ENCODE measurements at places on chromosomes 16 and 17.
A peak's percentile ranks its signal among the peaks of the same experiment; 100 is the strongest.

GRCh38 chr16:85728879-85729278 lies 22.0 kb downstream of the C16orf74 start:
- no peak for DNase-seq

- peak; percentile 23 for DNase-seq
These were observed 10.0 kb downstream of the GPT2 start for GRCh38 chr16:46894036-46894672.

DNA sequence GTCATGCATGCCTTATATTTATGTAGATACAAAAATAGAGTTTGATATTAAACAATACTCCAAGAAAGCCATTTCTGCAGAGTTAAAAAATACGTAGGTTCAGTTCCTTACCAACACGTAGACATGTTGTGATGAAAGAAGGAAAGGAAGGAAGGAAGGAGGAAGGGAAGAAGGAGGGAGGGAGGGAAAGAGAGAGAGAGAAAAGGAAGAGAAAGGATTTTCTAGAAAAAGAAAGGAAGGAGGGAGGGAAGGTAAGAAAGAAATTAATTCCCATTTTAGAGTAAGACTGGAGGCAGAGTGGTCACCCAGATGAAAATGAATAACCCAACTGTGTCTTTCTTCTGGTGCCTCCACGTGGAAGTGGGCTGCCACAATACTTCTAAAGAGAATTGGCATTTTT lies 652.1 kb downstream of the WWOX start:
- no peak for DNase-seq

- DNase-seq, result no peak
These were observed 485.7 kb downstream of the HS3ST4 start for GRCh38 chr16:26177438-26177837.

DNA sequence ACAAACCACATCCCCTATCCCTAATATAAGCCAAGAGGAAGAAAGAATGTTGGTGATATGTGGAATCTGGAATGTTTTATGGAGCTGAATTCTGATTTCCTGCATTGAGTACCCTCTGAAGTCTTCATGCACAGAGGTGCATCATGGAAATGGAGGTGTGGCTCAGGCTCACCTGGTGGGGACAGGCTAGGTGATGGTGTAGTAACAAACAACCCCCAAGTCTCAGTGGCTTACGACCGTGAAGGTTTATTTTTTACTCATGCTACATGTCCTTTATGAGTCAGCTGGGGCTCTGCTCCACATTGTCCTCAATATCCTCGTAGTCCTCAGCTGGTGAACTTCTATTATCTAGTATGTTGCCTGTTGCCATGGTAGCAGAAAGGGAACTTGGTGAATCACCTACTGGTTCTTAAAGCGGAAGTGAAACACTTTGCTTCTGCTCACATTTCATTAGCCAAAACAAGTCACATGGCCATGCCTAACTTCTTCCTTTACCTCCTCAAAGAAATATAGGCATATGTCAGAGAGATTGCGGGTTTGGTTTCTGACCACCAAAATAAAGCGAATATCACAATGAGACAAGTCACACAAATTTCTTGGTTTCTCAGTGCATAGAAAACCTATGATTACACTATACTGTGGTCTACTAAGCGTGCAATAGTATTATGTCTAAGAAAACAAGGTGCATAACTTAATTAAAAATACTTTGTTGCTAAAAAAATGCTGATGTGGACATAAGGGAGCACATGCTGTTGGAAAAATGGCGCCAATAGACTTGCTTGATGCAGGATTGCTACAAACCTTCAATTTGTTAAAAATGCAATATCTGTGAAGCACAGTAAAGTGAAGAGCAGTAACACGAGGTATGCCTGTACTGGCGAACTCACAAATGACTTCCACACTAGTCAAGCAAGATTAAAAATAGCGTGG lies at the start of gene PMFBP1:
PMFBP1 (minus strand) TSS at position 51 of the 930 bp plus-strand sequence. CDS start 947 bp downstream, outside the sequence.
- DNase-seq, result no peak

DNA sequence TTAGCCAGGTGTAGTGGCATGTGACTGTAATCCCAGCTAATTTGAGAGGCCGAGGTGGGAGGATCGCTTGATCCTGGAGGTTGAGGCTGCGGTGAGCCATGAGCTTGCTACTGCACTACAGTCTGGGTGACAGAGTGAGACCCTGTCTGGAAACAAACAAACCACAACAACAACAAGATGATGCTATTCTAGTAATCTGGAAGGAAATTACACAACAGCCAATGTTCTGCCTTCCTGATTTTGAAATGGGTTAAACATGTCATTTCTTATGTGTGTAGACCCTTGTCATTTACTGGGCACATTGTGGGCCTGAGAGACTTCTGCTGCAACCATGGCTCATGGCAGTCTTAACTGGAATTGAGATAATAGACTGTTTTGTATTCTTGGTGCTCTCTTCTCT lies 5.9 kb downstream of the COQ7 start:
- no peak for DNase-seq

DNA sequence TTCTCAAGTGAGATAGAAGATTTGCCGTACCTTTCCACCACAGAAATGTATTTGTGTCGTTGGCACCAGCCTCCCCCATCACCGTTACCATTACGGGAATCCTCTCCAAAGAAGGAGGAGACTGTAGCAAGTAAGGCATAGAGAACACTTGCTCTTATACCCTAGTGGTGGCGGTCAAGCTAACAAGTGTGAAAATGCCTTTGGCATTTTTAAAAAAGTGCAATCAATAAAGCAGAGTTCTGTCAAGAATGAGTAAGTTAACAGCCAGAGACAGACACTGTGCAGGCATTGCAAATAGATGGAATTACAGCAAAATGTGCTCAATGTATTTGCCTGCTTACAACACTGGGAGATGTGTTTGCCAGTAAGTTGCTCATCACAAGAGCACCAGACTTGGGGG lies 7.7 kb downstream of the MSL1 start:
- no peak for DNase-seq

- DNase-seq, result peak; percentile 62
These were observed 13.4 kb downstream of the MFSD6L start for GRCh38 chr17:8785547-8786413.

GRCh38 chr16:78284957-78285434 lies 185.5 kb downstream of the WWOX start:
- DNase-seq, result no peak

- DNase-seq, result no peak
These were observed 5.1 kb downstream of the RGS9 start for GRCh38 chr17:65142247-65142646.

GRCh38 chr16:12147681-12148080 lies 171.1 kb downstream of the SNX29 start:
- no peak for DNase-seq

DNA sequence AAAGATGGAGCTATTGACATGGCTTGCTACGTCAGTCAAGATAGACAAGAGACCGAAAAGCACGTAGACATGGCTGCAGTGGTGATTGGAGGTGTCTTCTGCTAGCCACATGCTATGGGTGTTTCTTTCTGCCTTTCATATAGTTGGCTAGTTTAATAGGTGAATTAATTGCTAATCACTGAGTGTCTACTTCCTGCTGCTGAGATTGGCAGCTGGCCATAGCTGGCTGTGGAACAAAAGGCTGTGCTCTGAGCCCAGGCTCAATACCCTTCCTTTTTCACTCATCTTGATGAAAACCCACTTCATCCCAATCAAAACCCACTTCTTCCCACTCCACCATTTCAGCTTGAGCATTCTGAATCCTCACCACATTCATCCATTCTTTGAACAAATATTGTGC lies 221.4 kb upstream of the MAF start:
- DNase-seq, result no peak

GRCh38 chr17:9929871-9930270 lies 24.8 kb upstream of the RCVRN start:
- no peak for DNase-seq

- DNase-seq, result peak; percentile 28
These were observed 106.3 kb upstream of the ZFHX3 start for GRCh38 chr16:73154063-73154870.

GRCh38 chr16:30065943-30066760 lies 592 bp downstream of the ALDOA start:
- no peak for DNase-seq

- no peak for DNase-seq
These were observed 409.7 kb upstream of the CDH8 start for GRCh38 chr16:62445909-62446308.

DNA sequence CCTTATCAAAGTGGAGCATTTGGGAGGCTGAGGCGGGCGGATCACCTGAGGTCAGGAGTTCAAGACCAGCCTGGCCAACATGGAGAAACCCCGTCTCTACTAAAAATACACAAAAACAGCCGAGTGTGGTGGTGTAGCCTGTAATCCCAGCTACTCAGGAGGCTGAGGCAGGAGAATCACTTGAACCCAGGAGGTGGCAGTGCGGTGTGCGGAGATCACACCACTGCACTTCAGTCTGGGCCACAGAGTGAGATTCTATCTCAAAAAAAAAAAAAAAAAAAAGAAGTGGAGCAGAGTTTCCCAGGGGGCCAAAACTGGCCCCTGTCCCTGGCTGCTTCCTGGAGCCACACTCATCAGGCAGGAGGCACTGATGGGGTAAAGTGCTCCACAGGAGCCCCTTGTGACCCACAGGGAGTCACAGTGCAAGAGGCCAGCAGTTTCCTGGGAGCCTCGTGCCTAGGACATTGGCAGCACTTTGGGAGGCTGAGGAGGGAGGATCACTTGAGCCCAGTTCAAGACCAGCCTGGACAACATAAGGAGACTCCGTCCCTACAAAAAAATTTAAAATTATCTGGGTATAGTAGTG lies 44.4 kb downstream of the RTN4RL1 start:
- DNase-seq, result no peak

DNA sequence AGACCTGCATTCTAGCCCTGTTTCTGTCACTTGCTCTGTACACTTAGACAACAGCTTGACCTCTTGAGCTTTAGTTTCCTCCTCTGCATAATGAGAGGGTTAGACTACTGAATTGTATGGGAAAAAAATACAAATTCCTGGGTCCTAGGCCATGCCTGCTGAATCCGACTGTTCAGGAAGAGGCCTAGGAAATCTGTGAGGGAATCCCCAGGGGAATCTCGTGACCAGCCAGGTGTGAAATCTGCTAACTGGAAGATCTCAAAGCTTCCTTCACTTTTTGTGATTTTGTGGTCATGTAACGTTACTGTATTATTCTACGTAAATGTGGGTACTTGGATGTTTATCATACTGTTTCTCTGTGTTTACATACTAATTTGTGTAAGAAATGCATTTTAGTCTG lies 58.2 kb downstream of the CYLD start:
- DNase-seq, result no peak

GRCh38 chr17:37543637-37544052 lies 54.0 kb downstream of the DUSP14 start:
- DNase-seq, result no peak

DNA sequence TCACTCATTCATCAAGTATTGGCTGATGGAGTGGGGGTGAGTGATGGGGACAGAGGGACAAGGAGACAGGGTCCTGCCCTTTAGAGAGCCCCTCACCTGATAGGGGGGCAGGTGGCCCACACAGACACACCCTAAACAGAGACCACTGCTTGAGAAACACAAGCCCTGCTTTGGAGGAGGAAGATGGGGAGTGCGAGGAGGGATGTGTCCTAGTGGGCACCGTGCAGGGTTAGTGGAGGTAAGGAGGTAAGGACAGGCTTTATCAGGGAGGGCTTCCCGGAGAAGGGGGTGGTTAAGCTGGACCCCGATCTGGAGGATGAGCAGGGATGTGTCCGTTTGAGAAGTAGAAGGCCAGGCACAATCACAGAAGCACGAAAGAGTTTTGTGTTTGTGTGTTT lies 8.2 kb upstream of the SMTNL2 start:
- DNase-seq, result no peak

- DNase-seq, result peak; percentile 62
These were observed 91.5 kb upstream of the TMEM97 start for GRCh38 chr17:28227316-28228108.

DNA sequence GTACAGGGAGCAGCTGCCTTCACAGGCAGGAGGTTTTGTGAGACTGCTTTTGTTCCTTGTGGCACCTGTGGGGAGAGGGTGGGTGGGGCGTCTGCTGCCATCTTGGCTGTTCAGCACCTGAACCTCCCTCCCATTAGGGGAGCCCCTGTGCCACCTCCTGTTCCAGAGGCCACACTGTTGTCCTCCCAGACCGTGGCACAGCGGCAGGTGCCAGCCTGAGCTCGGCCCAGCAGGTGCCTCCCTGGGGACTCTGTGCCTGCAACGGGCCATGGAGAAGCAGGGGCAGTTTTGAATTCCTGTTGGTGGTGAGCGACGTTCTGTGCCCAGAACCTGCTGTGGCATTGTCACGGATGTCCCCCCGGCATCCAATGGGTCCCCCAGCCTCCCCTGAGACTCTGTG lies 9.9 kb downstream of the LGALS3BP start:
- no peak for DNase-seq

GRCh38 chr17:39156491-39156890 lies 5.1 kb upstream of the PLXDC1 start:
- no peak for DNase-seq

GRCh38 chr17:62724398-62725146 lies 83.5 kb downstream of the MARCHF10 start:
- no peak for DNase-seq

DNA sequence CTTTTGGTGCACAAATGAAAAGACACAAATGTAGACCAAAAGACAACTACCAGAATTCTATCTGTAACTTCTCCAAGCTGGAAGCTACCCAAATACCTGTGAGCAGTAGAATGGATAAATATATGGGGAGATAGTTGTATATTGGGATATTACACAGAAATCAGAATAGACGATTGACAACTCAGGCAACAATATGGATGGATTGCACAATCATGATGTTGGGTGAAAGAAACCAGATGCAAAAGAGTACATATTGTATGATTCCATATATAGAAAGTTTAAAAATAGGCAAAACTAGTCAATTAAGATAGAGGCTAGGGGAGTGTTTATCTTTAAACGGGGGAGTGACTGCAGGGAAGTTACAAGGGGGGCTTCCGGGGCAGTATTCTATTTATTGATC lies 77.5 kb upstream of the NKD1 start:
- DNase-seq, result no peak

DNA sequence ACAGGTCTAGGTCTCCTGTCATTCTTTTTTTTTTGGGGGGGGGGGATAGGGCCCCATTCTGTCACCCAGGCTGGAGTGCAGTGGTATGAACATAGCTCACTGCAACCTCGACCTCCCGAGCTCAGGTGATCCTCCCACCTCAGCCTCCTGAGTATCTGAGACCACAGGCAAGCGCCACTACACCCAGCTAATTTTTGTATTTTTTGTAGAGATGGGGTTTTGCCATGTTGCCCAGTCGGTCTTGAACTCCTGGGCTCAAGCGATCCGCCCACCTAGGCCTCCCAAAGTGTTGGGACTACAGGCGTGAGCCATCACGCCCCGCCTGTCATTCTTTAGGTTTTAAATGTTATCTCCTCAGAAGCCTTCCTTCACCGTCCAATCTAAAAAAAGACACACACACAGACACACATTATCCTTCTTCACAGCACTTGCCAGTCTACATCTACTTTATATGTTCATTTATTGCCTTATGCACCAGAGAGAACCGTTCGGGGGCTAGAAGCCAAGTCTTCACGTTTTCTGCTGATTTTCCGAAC lies 694 bp downstream of the MRPL27 start:
- DNase-seq, result no peak

DNA sequence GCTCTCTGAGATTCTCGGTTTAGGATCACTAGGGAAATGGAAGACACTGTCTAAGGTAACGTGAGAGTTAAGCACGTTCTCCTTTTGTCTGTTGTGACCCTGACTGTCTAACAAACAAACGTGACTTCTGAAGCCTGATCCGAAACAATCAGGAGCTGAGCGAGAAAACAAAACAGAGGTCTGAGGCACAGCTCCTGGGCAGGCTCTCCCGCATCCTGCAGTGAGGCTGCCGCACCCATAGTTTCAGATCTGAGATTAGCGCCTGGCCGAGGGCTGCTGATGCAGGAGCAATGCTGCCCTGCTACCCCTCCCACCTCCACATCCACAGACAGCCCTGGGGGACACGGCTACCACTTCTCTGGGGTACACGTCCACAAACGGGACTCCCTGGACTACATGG lies 46.7 kb downstream of the RNF157 start:
- DNase-seq, result no peak

GRCh38 chr17:82913304-82914043 lies 73.7 kb upstream of the ZNF750 start:
- no peak for DNase-seq

Data from amygdala (tissue), 56 donors.